ENCODE measurements at places on chromosomes 1 and 21.

- DNase-seq: no peak
Observed at GRCh38 chr1:57158604-57158998, 192.8 kb upstream of the C8B start.

DNA sequence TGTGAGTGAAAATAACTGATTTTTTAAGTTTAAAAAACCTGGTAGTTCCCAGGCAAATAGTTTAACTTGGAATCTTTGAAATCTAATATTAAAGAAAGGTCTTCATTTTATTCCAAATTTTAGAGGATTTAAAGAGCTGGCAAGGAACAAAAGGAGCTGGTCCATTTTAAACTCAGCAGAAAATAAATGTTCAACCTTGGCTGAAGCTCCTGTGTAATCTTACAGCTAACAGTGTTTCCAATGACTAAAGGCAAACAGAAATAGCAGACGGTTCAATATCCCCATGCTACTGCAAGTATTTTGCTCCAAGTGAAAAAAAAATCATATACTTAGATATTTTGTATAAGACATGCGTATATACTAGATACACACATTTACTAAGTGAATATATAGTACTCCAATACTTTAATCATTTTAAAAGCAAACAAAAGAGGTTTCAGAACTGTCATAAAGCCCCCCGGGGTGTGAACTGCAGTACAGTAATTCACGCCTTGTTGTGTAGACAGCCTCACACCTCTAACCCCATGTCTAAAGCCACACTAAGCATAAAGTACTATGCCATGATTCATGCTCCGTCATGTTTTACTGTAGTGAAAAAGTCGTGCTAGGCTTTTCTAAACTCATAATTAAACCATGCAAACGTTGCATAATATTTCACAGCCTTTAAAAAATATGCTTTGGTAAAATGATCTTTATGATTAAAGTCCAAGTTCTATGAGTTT is 132.2 kb downstream of the CLIC6 start:
- DNase-seq: no peak

GRCh38 chr21:29443411-29444010 is 144.8 kb downstream of the BACH1 start:
- DNase-seq: no peak

- no peak for DNase-seq
Observed at GRCh38 chr21:36542312-36543101, 62.6 kb upstream of the CLDN14 start.

DNA sequence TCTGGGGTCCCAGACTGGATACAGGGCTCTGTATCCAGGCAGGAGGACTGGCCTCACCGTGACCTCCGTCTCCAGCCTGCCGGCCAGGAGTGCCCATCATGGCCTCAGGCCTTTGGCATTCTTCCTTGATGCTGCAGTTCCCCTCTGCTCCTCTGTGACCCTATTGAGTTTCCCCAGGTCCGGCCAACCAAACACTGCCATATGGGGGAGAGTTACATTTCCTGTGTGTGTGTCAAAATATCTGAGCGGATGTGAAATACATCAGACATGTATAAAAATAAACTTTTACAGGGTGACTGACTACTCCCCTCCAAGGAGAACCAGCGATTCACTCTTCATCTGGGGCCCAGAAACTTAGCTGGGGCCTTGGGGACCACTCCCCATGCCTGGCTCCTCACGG is 10.2 kb upstream of the UBL4B start:
- DNase-seq: no peak

GRCh38 chr1:201212461-201213055 is 21.9 kb downstream of the IGFN1 start:
- DNase-seq: no peak

- peak; percentile 52 for DNase-seq
Observed at GRCh38 chr21:33943293-33943692, 27.7 kb upstream of the ATP5PO start.

DNA sequence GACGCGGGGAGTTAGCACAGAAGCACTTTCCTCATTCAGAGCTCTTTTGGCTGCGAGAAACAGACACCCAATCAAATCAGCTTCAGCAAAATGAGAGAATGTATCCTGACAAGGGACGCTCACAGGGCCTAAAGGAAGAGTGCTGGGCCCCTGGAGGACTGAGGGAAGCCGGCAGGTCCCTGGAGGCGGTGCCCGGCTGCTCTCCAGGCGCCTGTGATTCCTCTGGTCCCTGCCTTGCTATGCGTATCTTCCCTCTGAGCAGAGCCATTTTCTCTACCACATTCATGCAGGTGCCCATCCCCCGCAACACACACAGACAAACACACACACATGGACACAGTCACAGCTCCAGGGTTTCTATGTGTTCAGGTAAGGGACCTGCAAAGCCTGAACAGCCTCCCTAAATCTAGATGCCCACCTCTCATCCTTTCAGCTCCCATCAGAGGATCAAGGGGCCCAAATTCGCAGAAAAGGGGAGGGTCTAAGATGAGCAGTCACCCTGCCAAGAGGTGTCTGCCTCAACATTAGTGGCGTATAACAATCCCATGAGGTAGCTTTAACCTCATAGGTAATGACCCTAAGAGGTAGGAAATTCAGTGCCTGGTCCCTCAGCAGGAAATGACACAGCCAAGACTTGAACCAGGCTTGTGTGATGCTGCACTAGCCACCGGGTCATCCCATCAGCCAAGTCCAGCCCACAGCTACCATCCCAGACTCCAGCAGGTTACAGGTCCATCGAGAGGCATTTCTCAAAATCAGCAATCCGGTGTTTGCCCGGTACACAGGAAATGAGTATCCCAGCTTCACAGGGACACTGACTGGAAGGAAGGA is 29.0 kb downstream of the PTAFR start:
- DNase-seq: no peak

DNA sequence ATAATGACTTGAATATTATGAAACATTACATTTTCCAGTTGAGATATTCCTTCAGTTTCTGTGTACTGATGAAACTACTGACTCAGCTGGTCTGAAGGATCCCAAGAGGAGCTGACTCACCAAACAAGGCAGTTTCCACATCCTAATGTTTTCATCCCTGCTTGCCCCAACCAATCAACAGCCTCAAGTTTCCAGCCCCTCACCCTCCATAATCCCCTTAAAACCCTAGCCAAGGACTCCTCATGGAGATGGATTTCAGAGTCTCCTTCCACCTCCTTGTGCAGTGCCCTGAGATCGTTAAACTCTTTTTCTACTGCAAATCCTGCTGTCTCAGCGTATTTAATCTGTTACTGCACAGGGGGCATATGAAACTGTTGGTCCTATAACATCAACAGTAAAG is 83.1 kb upstream of the HAO2 start:
- no peak for DNase-seq

GRCh38 chr1:163933437-163933836 is 611.7 kb downstream of the NUF2 start:
- DNase-seq: no peak

DNA sequence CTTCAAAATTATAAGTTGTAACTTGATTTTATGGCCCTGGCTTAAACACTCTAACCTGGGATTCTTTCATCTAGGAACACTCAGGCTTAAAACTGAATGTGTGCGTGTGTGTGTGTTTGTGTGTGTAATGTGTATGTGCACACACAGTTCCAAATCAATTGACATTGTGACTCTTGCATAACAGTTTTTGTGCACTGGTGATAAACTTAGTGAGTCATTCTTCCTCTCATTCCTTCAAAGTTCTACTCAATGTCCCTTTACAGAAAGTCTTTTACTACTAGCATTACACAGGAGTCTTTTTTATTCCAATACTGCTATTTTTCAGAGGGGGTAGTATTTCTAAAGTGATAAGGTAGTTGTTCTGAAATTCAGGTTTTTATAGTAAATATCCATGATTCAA is 943.6 kb downstream of the KCNT2 start:
- no peak for DNase-seq

GRCh38 chr1:84963021-84963420 is 33.9 kb downstream of the MCOLN2 start:
- DNase-seq: no peak

- DNase-seq: peak; percentile 5
Observed at GRCh38 chr1:245512980-245513578, 358.3 kb downstream of the KIF26B start.

GRCh38 chr1:93995837-93996536 is 86.8 kb upstream of the GCLM start:
- no peak for DNase-seq

DNA sequence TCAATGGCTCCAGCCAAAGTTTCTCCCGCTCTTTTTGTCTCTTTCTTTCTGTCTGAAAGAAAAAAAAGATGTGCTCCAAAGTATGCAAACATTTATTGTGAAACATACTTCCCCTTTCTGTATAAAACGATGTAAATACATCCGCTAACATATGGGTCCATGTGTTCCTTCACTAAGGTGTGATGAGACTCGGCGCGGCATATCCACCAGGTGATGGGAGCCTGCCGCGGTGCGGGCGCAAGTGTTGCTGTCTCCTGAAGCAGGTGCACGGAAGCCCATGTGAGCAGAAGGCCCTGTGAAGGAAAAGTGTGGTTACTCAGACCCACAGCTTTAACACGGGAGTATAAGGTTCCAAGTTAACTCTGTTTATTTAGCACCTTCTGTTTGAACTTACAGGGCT is 466.6 kb upstream of the C1orf87 start:
- no peak for DNase-seq

DNA sequence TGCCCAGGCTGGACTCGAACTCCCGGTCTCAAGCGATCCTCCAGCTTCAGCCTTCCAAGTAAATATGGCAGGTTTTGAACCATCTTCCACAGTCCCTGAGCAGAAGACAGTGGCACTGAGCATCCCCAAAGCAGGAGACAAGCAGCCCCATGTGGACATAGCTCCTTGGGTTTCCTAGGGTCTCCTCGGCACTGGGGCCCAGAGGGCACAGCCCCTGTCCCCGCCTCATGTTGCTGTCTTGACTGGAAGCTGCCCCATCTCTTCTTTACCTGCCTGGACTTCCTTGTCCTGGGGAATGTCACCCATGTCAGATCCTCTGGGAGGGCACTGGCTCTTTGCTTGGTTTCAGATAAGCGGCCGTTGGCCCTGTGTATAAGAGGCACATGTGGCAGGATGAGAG is 263.7 kb upstream of the RAB4A start:
- no peak for DNase-seq

DNA sequence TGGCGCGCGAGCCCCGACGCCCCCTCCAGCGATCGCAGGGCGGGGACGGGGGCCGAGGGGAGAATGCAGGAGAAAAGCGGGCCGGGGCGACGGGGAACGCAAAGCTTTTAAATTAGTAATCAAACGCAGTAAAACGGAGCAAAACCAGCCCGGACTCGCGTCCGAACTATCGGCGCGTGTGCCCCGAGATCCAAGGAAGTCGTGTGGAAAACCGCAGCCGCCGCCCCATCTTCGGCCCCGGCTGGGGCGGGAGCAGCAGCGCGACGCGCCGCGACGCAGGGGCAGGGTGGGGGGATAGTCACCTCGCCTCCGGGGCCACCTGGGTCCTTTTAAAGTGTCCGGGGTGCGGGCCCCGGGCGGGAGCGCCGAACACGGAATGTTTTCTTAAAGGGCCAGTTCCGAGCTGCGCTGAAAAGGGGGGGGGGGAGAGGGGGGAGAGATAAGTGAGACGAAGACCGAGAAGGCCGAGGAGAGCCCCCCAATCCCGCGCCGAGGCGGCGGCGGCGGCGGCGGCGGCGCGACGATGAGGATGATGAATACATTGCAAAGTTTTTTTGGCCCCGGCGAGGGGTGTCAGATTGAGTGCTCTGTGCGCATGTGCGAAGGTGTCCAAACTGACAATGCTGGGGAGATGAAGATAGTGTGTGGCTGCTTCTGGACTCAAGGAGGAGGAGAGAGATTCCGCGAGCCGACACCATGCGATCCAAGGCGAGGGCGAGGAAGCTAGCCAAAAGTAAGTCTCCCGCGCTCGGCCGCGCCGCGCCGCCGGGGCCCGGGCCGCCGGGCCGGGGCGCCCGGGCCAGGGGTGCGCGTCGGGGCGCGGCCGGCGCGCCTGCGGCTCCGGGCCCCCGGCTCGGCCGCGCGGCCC is at the start of gene PRDM16:
Gene PRDM16, plus strand, starts transcription at position 640 of the 868 bp plus-strand sequence. Its CDS starts 57 bp downstream, at position 697.
- peak; percentile 0 for DNase-seq

DNA sequence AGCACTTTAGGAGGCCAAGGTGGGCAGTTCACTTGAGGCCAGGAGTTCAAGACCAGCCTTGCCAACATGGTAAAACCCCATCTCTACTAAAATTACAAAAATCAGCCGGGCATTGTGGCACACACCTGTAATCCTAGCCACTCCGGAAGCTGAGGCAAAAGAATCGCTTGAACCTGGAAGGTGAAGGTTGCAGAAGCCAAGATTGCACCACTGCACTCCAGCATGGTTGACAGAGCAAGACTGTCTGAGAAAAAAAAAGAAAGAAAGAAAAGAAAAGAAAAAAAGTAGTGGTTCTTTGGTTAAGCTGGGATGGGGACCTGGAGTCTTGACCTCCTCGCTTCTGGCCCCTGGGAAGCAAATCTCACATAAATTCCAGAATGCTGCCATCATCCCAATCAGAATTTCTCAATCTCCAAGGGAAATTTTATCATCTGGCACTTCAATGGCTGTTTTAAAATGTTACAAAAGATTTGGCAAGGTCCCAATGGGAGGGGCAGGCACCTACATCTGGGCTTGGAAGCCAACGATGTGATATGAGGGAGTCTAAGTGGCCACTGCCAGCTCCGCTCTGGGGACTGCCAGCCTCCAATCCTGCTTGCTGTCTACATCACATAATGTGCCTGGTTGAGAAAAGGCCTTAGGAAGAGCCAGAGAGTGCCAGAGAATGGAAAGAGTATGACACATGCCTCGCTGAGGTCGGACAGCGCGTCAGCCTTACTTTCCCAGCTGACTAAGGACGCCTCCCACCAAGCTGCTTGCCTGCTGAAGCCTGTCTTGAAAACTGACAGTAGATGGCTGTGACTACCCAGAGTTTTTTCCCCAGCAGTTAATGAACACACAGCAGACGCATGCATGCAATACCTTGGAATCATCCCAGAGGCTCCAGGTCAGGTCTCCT is 42.1 kb upstream of the SRP9 start:
- no peak for DNase-seq

GRCh38 chr1:30638811-30639210 is 84.6 kb downstream of the MATN1 start:
- no peak for DNase-seq

DNA sequence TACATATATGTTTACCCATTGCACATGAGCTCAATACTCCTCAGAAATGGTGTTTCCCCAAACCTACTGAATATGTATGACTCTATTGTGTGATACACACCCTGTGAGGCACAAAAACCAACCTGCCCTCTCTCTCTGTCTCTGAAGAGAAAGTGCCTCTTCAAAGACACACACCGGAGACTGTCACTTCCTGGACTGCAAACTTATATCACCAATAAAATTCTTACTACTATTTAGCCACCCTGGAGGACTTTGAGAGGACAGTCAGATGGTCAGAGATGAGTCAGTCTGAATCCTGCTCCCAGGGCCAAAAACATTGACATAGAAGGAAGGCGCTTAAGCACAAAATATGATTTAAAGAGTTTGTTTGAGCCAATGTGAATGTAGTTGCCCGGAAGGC is 110.4 kb downstream of the PPIAL4G start:
- DNase-seq: no peak

Data from NCI-H748 treated with DMSO at 0.1 percent for 48 hours (cell line).